NT2/D1 (cell line): ENCODE measurements at places on chromosomes 1 and 21.

DNA sequence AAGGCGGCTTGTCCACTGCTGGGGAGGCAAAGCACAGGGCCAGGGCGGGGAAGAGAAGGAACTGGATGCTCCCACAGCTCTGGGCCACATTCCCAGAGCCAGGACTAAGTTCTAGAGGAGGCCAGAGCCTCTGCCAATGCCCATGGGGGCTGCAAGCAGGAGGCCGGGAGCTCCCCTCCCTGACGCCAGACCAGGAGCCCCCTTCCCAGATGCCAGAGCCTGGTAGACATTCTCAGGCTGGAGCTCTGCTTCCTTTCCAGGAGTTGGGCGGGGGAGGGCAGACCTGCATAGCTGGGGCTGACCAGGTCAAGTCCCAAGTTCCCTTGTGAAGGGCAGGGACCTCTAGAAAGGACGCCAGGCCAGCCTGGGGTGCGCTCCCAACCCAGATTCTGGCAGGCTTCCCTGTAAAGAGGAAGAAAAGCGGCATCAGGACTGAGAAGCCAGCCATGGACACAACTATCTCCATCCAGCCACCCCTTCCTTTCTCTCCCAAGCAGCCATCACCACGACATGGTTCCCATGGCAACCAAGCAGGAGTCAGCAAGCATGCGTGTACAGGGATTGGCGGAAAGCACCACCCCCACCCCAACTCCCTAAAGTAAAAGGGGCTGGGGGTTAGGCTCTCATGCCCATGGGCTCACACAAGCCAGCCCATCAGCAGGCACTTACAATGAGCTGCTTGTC, 13.4 kb downstream of the KIF21B start:
- peak; percentile 54 for DNase-seq

GRCh38 chr1:115170377-115170776, 81.1 kb upstream of the TSPAN2 start:
- no peak for DNase-seq

DNA sequence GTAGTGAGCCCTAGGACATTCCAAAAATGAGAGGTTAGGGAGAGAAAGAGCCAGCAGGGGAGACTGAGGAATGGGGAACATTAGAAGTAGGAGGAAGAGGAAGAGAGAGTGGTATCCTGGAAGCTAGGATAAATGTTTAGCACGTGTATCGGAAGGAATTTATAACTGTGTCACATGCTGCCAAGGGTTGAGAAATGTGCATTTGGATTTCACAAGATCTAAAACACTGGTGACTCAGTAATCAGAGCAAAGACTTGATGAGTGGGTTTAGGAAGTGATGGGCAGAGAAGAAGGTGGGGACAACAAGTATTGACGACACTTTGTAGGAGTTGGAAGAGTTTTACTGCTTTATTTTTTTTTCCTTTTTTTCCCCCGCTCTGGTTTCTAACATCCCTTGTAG, 193.9 kb downstream of the FMN2 start:
- no peak for DNase-seq

GRCh38 chr1:114149211-114149610, 4.5 kb downstream of the SYT6 start:
- DNase-seq = no peak

DNA sequence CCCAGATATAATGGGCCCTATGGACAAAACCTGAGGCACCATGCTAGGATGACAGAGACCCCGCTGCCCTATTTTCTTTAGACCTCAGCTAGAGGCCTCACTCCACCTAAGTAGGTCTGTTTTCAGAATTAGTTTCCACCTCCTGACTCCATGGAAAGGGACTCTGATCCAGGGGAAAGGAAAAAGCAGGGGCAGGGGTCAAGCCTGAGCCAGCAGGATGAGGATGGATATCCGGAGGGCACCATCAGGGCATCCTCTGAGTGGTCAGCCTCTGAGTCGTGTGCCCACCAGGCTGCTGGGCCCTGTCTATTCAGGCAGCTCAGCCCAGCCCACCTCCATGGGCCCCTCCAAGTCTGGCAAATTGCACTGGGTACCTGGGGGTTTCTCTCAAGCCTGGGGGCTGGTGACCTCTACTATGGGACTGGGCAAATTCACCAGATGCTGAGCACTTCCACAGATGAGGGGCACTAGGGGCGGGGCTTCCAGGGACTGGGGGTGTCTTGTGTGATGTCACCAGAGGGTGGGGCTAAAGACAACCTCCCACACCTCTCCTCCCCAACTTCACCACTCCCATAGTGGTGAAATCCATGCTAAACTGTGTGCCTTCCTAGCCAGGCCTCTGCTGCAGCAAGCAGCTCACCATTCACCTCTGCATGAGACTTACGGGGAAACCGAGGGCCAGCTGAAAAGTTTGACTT, 5.5 kb downstream of the PAQR7 start:
- no peak for DNase-seq

DNA sequence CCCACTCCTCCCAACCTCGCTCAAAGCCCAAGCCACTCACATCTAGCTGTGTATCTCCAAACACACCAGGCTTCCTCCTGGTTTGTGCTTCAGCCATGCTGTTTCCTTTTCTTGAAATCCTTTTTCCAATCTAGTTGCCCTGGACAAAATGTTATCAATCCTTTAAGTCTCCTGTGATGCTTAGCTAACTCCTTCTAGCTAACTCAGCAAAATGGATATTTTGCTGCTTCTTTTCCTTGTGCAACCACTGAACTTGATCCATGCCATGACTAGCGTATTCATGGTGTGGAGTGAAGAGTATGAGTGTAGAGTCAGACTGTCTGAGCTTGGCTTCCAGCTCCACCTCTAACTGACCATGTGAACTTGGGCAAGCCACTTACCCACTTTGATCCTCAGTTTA, 33.9 kb upstream of the FAM78B start:
- DNase-seq = no peak

DNA sequence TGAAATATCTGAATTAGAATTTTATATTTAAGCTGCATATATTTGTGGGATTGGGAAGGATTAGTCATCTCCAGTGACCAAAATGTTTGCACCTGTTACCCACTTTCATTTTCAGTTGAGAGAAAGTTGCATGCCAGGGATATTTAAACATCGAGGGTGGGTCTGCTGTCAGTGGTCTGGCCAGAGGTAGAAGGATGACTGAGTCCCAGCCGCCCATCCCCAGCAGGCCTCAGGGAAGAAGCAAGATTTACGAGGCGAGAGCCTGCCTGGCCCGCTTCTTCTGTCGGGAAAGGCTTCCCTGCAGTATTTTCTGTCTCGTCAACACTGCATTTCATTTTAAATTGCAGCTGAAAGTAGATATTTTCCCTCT, 1.4 kb upstream of the MAN1C1 start:
- no peak for DNase-seq

GRCh38 chr1:85672031-85672660, 36.1 kb downstream of the ZNHIT6 start:
- DNase-seq = no peak

DNA sequence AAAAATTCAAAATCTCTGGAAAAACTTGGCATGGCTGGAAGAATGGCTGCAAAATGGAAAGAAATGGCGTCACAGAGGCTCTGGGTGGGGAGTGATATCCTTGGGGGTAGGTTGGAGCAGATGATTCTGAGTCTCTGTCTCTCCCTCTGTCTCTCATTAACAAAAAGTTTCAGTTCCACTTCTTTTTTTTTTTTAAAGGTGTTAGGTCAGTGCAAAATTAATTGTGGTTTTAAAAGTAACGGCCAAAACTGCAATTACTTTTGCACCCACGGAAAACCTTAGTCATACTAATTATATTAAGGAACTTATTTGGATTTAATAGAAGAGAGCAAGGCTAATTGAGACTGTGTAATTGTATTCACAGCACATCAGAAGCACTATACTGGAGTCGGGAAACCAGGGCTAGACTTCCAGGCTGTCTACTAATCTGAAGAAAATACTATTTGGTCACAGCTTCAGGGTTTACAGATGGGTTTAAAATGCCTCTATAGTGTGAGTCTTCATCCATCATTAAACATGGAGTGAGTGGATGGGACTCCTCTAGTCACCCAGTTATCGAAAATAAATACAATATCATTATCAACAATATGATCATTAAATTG, 289.1 kb upstream of the PLD5 start:
- DNase-seq = no peak

DNA sequence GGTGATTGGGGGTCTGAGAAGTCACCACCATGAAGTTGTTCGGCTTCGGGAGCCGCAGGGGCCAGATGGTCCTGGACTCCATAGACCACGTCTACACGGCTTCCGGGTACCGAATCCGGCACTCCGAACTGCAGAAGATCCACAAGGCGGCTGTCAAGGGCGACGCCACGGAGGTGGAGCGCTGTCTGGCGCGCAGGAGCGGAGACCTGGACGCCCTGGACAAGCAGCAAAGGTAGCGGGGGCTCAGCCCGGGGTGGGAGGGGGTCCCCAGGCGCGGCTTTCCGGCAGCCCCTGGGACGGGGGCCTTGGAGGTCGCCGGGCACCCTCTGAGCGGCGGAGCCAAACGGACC, 146.5 kb downstream of the LIPI start:
- DNase-seq = no peak

- no peak for DNase-seq
Measured at GRCh38 chr1:2061065-2061778, 11.0 kb downstream of the PRKCZ start.

DNA sequence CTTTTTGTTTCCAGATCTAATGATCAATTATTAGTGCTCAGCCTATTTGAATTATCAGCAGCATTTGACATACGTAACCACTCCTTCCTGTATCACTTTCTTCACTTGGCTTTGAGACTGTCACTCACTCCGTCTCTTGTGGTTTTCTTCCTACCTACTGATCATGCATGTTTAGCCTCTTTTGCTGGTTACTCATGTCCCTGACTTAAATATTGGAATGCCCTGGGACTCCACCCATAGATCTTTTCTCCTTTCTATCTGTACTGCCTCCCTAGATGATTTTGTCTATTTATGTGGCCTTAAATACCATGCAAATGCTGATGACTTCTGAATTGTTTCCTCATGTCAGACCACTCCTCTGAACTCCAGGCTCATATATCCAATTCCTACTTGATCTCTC, 57.7 kb upstream of the PDE4B start:
- DNase-seq = no peak

- DNase-seq = no peak
Measured at GRCh38 chr1:97034651-97035050, 313.1 kb downstream of the PTBP2 start.

- no peak for DNase-seq
Measured at GRCh38 chr1:155872527-155872926, 13.2 kb downstream of the SYT11 start.

- peak; percentile 39 for DNase-seq
Measured at GRCh38 chr1:29416267-29417146, 180.2 kb downstream of the PTPRU start.

- no peak for DNase-seq
Measured at GRCh38 chr1:235892202-235892601, 25.5 kb upstream of the LYST start.

DNA sequence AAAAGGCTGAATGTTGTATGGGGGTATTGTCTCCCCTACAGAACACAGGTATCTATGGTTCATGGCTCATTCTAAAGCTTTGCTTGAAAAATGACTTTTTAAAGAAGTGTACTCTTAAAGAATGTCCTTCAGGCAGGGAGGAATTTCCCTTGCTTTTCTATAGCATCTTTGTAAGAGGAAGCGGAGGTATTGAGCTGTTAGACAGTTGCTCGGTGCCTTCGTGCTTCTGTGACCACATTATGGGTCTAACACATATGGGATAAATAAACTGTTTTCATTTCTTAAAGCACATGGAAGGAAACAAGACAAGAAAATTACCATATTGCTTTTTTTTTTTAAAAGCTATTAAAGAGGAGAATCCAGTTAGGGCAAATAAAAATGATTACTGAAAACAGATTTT, 182.9 kb downstream of the NTNG1 start:
- no peak for DNase-seq

- no peak for DNase-seq
Measured at GRCh38 chr1:80305466-80305865, 1298.9 kb upstream of the ADGRL4 start.

GRCh38 chr21:34133802-34134201, 60.4 kb downstream of the MRPS6 start:
- DNase-seq = no peak

DNA sequence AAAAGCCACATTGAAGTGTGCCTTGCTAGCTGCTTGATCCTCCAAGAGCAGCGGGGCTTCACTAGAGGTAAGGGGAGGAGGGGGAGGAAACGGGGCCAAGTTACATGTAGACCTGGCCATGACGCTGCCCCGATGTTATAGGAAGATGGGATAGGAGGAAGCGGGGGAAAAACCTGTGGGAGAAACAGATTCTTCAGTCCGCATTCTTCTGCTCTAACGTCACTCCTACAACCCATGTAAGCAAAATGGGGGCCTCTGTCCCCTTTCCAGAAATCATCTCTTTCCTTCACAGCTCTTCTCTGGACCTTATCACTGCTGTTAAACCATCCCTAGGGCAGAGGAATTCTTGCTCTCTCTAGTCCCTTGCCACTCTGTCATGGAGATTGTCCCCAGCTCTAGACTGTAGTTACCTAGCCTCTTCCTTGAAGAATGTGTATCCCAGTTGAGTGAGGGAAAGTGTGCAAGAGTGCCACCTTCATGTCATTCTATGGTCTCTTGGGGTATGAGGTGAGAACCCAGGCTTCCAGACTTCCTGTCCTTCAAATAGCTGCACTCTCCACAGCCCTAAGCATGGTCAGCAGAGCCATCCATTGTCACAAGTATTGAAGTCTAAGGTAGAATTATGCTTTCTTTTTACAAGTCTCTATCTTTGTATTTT, 11.4 kb downstream of the PLEKHO1 start:
- DNase-seq = no peak

DNA sequence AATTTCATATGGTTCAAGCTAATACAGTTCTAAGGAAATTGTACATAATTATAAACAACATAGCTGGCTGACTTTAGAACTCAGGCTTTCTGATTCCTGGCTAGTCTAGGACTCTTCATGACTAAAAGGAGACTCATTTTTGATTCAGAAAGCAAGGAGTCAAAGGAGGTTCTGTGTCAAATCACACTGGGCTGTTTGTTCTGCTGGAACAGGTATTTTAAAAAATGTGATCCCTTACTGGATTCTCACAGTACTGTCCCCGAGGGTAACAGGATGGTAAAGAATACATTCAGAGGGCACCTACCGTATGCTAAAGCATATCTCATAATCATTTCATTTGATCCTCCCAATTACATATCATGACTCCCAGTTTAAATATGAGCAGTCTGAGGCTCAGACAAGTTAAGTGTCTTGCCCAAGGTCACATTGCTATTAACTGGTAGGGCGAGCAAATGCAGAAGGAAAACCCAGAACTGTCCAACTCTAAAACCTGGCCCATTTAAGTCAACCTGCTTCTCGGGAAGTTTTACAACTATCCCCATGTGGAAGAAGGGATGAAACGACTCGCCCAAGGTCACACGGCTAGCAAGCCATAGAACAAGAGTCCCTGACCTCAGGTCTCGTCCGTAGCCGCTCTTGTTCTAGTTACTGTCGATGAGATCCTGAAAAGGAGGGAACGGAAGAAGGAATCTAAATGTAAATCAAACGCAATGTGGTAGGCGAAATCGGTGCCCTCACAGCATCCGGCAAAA, 675 bp downstream of the MYSM1 start:
- no peak for DNase-seq

DNA sequence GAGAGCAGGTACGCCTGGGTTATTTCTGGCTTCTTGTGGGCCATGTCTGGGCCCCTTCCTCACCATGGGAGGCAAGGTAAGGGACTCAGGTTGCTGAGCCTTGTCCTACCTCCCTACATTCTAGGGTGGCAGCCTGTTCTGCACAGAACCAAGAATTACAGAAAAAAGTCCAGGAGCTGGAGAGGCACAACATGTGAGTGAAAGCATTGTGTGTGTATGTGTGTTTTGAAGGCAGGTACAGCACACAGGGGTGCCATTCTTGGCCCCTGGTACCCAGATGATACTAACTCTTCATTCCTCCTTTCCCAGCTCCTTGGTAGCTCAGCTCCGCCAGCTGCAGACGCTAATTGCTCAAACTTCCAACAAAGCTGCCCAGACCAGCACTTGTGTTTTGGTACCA, 4.4 kb downstream of the JTB start:
- no peak for DNase-seq

- DNase-seq = no peak
Measured at GRCh38 chr1:168734946-168735345, 5.9 kb upstream of the DPT start.
